ENCODE measurements at places on chromosomes 6 and 20.

GRCh38 chr20:32056708-32057483, 4.9 kb downstream of the HCK start:
- no peak overlapping the region for H3K27ac ChIP-seq
- H3K36me3 ChIP-seq, result no peaks in the 10 kb centered on the region
- no peak for DNase-seq

DNA sequence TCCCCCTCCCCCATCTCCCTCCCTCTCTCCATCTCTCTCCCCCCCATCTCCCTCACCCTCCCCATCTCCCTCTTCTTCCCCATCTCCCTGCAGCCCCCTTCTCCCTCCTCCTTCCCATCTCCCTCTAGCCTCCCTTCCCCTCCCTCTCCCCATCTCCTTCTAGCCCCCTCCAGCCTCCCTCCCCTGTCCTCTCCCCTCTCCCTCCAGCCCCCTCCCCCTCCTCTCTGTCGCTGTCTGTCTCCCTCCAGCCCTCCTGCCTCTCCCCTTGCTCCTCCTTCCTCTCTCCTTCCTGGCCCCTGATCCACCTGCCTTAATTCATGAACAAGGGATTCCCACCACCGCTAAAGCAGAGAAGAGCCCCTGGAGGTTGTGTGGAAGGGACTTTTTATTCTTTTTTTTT, 26.9 kb upstream of the CHMP4B start:
- H3K4me1 ChIP-seq, result peaks cover under 1% of the 10 kb centered on the region
- DNase-seq, result no peak
- no peak overlapping the region for H3K4me3 ChIP-seq
- no peaks in the 10 kb centered on the region for H3K27me3 ChIP-seq
- H3K36me3 ChIP-seq, result peaks cover 8% of the 10 kb centered on the region

- peaks cover 59% of the 10 kb centered on the region for H3K36me3 ChIP-seq
- H3K4me1 ChIP-seq, result peaks cover 5% of the 10 kb centered on the region
- no peak for DNase-seq
- no peaks in the 10 kb centered on the region for H3K27me3 ChIP-seq
- H3K27ac ChIP-seq, result no peak overlapping the region
Measured at GRCh38 chr6:11291582-11291981, 59.1 kb upstream of the NEDD9 start.

GRCh38 chr6:63649847-63650265, 14.3 kb downstream of the PHF3 start:
- H3K4me3 ChIP-seq, result no peak overlapping the region
- no peak for DNase-seq
- H3K36me3 ChIP-seq, result peaks cover 23% of the 10 kb centered on the region
- H3K4me1 ChIP-seq, result peaks cover 62% of the 10 kb centered on the region
- H3K27me3 ChIP-seq, result no peaks in the 10 kb centered on the region

- no peaks in the 10 kb centered on the region for H3K27me3 ChIP-seq
- peaks cover 40% of the 10 kb centered on the region for H3K4me1 ChIP-seq
- no peak overlapping the region for H3K4me3 ChIP-seq
- H3K27ac ChIP-seq, result no peak overlapping the region
Measured at GRCh38 chr6:2944405-2945152, 26.8 kb downstream of the SERPINB6 start.

GRCh38 chr6:142708651-142709050, 236.3 kb downstream of the HIVEP2 start:
- no peak overlapping the region for H3K27ac ChIP-seq
- DNase-seq, result no peak
- peaks cover 19% of the 10 kb centered on the region for H3K4me1 ChIP-seq
- no peaks in the 10 kb centered on the region for H3K27me3 ChIP-seq
- H3K36me3 ChIP-seq, result no peaks in the 10 kb centered on the region
- no peak overlapping the region for H3K4me3 ChIP-seq

DNA sequence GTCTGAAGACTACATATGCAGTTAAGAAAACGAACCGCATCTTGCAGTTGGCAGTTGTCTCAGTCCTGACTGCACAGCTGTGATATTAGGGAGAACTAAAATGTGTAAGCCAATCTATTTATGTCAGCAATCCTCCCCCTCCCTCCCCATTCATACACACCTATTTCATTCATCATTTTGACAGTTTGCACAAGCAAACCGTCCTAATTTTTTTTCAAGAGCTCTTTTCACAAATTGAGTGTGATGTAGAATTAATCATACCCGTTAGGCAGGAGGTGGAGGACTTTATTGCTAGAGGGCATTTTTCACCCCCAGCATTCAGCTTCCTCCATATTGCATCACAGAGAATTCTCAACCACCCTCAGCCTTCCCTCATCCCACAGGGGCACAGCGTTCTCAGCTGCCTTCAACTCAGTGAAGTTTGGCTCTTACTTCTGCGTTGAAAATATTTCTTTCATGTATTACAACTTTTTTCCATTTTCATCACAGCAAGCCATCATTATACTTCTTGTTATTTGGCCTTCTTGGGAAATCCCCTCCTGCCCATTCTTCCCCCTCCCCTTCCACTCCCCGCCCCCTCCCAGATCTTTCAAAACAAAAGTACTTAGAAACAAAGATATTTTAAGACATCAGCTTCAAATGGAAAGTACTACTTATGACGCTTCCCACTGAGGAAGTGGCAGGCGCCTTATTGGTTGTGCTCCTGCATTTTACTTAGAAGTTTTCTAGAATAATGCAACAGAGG, 37.5 kb downstream of the NOX3 start:
- peak overlapping the region; percentile 55 for H3K4me3 ChIP-seq
- H3K27me3 ChIP-seq, result no peaks in the 10 kb centered on the region
- peak overlapping the region; percentile 96 for H3K27ac ChIP-seq

GRCh38 chr6:111297776-111298175, 185.2 kb downstream of the REV3L start:
- peaks cover 33% of the 10 kb centered on the region for H3K36me3 ChIP-seq
- DNase-seq, result no peak
- no peak overlapping the region for H3K27ac ChIP-seq
- H3K4me1 ChIP-seq, result peaks cover 16% of the 10 kb centered on the region
- no peak overlapping the region for H3K4me3 ChIP-seq

GRCh38 chr6:82978362-82978945, 87.2 kb downstream of the UBE3D start:
- H3K27me3 ChIP-seq, result no peaks in the 10 kb centered on the region
- no peak overlapping the region for H3K27ac ChIP-seq
- no peak overlapping the region for H3K4me3 ChIP-seq
- no peaks in the 10 kb centered on the region for H3K4me1 ChIP-seq
- H3K36me3 ChIP-seq, result peaks cover 2% of the 10 kb centered on the region

GRCh38 chr6:50843842-50844241, 25.2 kb downstream of the TFAP2B start:
- DNase-seq, result no peak
- H3K4me3 ChIP-seq, result no peak overlapping the region
- H3K36me3 ChIP-seq, result peaks cover 2% of the 10 kb centered on the region
- H3K27me3 ChIP-seq, result peaks cover 80% of the 10 kb centered on the region

DNA sequence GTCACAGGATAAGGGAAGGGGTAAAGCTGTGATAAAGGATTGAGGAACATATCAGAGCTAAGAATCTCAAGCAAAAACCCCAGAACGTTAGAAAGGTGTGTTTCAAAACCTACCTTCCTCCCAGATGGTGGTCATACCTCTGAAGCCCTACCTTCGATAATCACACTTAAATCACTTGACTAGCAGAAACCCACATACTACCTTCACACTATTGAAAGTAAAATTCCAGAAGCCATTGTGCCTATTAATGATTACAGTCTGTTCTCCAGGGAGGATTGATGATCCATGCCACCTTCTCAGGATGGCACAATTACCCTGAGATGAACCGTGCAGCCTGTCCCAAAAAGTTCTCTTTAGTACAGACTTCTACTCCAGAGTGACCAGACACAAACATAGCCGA, 72.3 kb upstream of the SOX4 start:
- no peak for DNase-seq
- H3K4me1 ChIP-seq, result no peaks in the 10 kb centered on the region
- no peak overlapping the region for H3K4me3 ChIP-seq
- no peaks in the 10 kb centered on the region for H3K36me3 ChIP-seq
- peaks cover 4% of the 10 kb centered on the region for H3K27me3 ChIP-seq

DNA sequence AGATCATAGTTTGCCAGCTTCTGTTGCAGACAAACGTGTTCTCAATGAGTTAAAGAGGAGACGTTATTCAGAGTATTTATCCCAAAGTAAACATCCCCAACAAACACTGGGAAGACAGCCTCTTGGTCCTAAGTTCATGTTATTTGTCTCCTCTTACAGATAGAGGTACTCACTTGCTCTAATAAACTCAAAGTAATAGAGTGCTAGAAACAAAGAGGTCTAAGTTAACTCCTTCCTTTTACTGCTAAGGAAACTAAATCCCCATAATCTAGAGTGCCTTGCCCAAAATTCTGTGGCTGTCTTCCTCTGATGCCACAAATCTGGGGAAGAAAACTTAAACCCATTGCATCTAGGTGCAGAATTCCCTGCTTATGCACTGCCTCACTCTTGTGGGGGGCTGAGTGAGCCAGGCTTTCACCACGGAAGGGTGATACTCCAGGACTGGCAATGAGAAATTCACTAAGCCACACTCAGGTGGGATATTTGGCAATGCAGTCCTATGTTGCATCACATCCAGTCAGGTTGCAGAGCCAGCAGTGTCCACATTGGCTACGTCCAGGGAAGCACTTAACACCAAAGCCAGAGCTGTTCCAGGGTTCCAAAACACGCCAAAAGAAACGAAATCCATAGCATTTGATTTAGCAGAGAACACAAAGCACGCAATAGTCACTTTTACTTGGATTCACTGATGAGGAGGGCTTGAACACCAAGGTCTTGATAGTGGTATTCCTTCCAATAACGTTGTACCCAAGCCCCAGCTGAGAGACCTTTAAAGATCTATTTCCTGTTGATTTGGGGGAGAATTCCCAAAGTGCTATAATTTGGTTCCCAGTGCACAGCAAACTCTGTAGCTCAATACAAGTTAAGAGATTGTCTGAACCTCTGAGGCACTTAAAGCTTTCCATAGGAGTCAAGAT, 81.0 kb upstream of the FOXQ1 start:
- no peaks in the 10 kb centered on the region for H3K4me1 ChIP-seq
- no peak for DNase-seq
- H3K27ac ChIP-seq, result no peak overlapping the region
- peaks cover 8% of the 10 kb centered on the region for H3K27me3 ChIP-seq

GRCh38 chr6:101113468-101114260, 232.5 kb upstream of the ASCC3 start:
- no peaks in the 10 kb centered on the region for H3K27me3 ChIP-seq
- DNase-seq, result no peak

DNA sequence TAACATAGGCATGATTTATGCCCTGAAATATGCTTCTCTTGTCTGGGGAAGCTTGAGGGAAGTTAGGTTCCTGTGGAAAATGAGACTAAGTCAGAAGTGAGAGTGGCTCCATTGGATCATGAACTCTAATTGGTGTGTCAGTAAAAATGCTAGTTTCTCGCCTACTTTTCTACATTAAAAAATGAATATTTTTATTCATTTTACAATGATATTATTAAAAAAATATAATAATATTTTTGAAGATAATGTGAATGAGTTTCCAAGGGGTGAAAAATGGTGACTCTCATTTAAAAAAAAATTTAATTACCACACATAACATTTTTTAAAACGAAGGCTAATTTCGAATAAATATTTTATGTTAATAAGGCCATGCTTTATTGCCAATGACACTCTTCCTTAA, 84.2 kb downstream of the HIVEP1 start:
- peaks cover 38% of the 10 kb centered on the region for H3K4me1 ChIP-seq
- no peaks in the 10 kb centered on the region for H3K27me3 ChIP-seq
- no peak overlapping the region for H3K27ac ChIP-seq

DNA sequence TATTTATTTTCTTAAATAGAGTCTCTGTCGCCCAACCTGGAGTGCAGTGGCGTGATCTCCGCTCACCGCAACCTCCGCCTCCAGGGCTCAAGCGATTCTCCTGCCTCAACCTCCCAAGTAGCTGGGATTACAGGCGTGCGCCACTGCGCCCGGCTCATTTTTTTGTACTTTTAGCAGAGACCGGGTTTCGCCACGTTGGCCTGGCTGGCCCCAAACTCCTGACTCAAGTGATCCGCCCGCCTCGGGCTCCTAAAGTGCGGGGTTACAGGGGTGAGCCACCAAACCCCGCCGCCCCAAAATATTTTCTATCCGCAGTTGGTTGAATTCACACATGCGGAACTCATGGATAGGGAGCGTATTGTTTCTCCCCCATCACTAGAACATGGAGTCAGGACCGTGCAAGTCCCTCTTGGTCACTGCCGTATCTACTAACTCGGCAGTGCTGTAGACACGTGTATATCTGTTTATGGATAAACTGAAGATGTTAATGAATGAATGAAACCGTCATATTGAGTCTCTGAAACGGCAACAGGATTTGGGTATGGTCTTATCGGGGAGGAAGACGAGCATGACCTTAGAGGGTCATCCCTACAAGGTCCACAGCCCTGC, 904 bp downstream of the MKKS start:
- DNase-seq, result no peak
- peaks cover 8% of the 10 kb centered on the region for H3K36me3 ChIP-seq
- no peaks in the 10 kb centered on the region for H3K27me3 ChIP-seq
- peak overlapping the region; percentile 95 for H3K4me3 ChIP-seq
- H3K27ac ChIP-seq, result peak overlapping the region; percentile 96

- no peaks in the 10 kb centered on the region for H3K27me3 ChIP-seq
- H3K4me3 ChIP-seq, result no peak overlapping the region
- H3K36me3 ChIP-seq, result peaks cover 32% of the 10 kb centered on the region
- no peak overlapping the region for H3K27ac ChIP-seq
Measured at GRCh38 chr6:131431718-131432117, 141.3 kb upstream of the ARG1 start.

- H3K27ac ChIP-seq, result no peak overlapping the region
- H3K27me3 ChIP-seq, result peaks cover 36% of the 10 kb centered on the region
- no peaks in the 10 kb centered on the region for H3K36me3 ChIP-seq
- DNase-seq, result no peak
- no peak overlapping the region for H3K4me3 ChIP-seq
- H3K4me1 ChIP-seq, result peaks cover 12% of the 10 kb centered on the region
Measured at GRCh38 chr6:88163616-88164015, 2.5 kb downstream of the CNR1 start.

- no peak for DNase-seq
- H3K4me1 ChIP-seq, result no peaks in the 10 kb centered on the region
- no peaks in the 10 kb centered on the region for H3K27me3 ChIP-seq
- H3K36me3 ChIP-seq, result no peaks in the 10 kb centered on the region
- H3K4me3 ChIP-seq, result no peak overlapping the region
Measured at GRCh38 chr6:162271922-162272321, 455.6 kb downstream of the PRKN start.

GRCh38 chr6:45577836-45578504, 200.2 kb upstream of the SUPT3H start:
- peaks cover 4% of the 10 kb centered on the region for H3K4me1 ChIP-seq

- no peak overlapping the region for H3K4me3 ChIP-seq
- H3K4me1 ChIP-seq, result no peaks in the 10 kb centered on the region
- no peaks in the 10 kb centered on the region for H3K27me3 ChIP-seq
- H3K36me3 ChIP-seq, result no peaks in the 10 kb centered on the region
- H3K27ac ChIP-seq, result no peak overlapping the region
Measured at GRCh38 chr20:6579417-6579816, 188.1 kb upstream of the BMP2 start.
